Activated T-cell treated with anti-CD3 and anti-CD28 coated beads, Interleukin-2, amount 50 U/mL, for 1 hour (primary cell): ENCODE measurements at places on chromosomes 6 and 20.

GRCh38 chr6:67952948-67953347 is 682.1 kb upstream of the ADGRB3 start:
- DNase-seq = no peak

- DNase-seq = no peak
Measured at GRCh38 chr20:40765814-40766480, 76.9 kb upstream of the MAFB start.

GRCh38 chr6:151440930-151441329 is 11.0 kb downstream of the RMND1 start:
- no peak for DNase-seq

- DNase-seq = no peak
Measured at GRCh38 chr6:112931832-112932231, 584.7 kb downstream of the RFPL4B start.

DNA sequence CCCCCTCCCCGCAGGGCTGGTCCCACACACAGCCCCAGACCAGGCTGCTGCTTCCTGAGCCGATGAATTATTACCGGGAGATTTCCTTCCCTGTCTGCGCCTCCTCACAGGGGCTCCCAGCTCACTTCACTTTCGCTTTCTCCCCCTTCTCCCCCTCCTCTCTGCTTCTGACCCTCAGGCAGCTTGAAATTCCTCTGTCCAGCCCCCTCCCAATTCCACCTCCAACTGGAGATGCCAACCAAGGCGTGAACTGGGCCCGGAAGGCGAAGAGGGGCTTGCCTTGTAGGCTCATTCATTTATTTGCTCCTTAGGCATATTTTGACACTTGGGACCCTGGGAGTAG is 1.7 kb upstream of the TCF15 start:
- DNase-seq = no peak

- no peak for DNase-seq
Measured at GRCh38 chr6:118704915-118705314, 53.5 kb upstream of the CEP85L start.

GRCh38 chr6:147567141-147567805 is 58.8 kb downstream of the SAMD5 start:
- no peak for DNase-seq

- no peak for DNase-seq
Measured at GRCh38 chr6:70527071-70527737, 39.5 kb upstream of the SDHAF4 start.

DNA sequence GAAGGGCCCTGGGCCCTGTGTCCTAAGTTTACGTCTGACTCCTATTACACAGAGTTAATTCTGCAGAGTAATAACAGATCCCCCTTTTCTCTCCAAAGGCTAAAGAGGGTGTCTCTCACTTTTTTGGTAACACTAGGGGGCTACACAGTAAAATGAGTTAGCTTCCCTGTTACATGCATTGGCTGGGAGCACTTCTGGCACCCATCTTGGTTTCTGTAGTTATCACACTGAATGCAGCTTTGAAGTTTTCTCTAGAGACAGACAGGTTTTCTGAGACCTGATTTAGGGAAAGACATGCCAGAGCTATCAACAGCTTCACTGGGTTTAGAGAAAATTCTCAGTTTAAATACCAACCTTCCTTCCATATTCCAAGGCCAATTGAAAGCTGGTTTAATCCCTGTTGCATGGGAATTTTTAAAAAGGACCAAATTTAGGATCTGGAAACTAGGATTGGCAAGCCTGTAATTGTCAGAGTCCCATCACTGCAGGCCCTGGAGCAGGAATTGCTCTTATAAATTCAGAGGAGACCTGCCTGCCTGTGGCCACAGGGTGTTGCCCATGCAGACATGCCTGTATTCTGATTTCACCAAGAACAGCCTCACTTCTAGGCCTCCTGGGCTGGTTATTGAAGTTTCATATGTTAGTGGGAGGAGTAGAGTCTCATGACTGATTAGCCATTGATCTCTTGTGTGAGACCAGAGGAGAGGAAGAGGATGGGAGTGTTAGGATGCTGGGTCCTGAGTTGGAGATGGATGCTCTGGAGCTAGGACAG is 29.4 kb downstream of the RNF8 start:
- DNase-seq = no peak

DNA sequence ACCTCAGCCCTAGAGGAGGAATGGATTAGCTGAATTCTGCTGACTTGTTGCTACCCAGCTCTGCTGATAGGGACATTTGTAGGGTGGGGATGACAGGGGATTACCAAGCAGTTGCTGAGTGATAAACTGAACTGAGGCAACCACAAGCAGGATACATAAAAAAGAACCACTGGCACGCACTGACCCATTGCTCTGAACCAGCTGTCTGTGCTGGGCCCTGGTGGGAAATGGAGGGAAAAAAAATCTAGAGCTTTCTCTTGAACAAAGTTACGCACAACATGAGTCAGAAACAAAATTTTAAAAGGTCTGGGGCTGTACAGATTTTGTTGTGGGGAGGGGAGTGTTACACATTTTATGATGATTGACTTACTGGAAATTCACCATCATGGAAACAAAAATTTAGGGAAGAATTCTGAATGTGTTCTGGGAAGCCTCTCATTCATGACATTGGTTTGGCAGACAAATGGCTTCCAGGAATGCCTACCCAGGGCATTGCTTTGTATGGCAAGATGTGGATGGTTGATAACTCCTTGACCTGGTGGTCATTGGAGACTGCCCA is 37.7 kb downstream of the FOXO3 start:
- no peak for DNase-seq

DNA sequence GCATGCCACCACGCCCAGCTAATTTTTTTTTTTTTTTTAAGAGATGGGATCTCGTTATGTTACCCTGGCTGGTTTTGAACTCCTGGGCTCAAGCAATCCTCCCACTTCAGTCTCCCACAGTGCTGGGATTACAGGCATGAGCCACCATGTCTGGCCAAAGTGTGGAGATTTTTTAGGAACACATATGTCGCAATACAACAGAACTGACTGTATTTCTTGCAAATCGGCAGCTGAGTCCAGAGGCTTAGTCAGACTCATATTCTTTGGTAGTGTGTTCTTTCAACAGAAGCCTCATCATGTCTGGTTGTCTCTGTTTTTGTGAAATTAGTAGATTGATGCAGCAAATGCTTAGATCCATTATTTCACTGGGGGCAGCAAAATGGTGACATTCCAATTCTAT is 23.9 kb upstream of the CD164 start:
- DNase-seq = no peak

DNA sequence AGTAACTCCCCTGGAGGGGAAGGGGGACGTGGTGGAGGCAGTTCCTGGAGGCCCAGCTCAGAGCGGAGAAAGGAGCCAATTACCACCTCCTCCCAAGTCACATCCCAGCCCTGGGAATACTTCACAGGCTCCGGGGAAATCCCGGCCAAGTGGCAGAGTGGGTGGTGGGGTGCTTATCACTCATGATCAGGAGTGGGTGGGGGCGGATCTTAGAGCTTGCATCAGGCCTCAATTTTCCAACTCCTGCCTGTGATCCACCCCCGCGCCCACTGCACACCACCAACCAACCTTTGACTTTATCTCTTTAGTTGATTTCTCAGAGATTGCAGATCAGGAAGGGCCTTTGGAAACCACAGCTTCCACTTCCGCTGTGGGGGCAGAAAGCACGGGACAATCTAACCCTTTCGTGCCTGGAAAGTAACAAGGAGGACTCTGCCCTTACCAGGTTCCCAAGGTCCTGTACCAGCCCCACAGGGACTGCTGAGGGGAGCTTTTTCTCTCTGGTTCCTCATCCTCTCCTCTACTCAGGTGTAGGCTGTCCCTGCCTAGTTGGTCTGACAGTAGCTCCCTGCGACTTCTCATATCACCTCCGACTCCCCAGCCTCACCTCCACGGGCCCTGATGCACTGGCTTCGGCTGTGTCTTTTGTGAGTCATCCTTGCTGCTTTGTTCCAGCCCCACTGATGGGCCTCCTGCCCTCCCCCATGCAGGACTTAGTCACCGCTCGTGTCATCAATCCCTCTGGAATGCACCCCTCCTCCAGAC is 24.9 kb upstream of the IER3 start:
- peak; percentile 63 for DNase-seq

GRCh38 chr6:53598265-53598907 is 53.5 kb upstream of the GCLC start:
- no peak for DNase-seq

GRCh38 chr6:110389689-110390382 is 25.5 kb downstream of the DDO start:
- DNase-seq = no peak

GRCh38 chr20:37316116-37316774 is 26.8 kb downstream of the MANBAL start:
- peak; percentile 23 for DNase-seq

DNA sequence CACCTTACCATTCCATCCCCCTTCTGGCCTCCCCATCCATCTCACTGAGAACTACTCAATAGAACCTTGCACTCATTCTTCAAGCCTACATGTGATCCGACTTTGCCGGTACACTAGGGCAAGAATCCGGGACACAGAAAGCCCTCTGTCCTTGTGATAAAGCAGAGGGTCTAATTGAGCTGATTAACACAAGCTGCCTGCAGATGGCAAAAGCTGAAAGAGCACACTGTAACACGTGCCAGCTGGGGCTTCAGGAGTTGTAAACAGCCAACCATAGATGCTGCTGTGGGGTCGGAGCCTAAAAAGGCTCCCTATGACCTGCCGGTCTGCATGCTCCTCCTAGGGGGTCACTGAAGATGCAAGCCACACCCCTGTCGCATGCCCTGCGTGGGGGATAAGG is 124.1 kb downstream of the RNF144B start:
- no peak for DNase-seq

- DNase-seq = no peak
Measured at GRCh38 chr6:108568101-108568500, 7.4 kb downstream of the FOXO3 start.

DNA sequence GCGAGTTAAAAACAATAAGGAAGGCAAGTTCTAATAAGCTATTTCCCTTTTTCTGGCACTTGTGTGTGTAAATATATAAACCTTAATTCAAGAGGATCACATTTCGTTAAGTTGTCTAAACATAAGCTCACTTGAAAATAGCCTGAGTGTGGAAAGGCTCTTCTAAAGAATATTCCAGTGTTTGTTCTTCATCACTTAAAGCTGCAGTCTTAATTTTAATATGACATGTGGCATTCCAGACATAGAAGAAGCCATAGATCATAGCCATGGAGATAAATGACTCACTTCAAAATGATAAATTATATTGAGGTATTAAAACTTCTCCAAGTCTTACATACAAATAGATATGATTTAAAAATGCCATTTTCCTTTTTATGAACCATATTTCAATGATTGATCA is 42.1 kb downstream of the IYD start:
- DNase-seq = no peak

GRCh38 chr6:44179072-44179536 is 20.5 kb downstream of the CAPN11 start:
- no peak for DNase-seq

DNA sequence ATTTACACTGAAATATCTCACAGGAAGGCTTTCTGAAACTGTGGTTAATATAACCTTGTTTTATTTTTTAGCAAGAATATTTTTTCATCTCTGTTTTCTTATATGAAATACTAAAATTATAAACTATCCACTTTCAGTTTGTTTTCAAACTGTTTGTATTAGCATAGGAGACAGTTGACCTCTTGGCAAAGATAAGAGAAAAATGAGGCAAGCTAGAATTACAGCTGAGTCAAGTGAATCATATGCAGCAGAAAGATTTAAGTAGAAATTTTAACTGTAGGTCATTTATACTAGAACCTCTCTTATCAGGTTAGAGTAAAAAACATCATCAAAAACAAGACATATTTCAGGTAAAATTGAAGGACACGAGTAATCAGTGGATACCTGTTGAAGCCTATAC is 792.6 kb downstream of the PHF3 start:
- no peak for DNase-seq

GRCh38 chr6:148524471-148524882 is 181.8 kb downstream of the SASH1 start:
- DNase-seq = no peak

DNA sequence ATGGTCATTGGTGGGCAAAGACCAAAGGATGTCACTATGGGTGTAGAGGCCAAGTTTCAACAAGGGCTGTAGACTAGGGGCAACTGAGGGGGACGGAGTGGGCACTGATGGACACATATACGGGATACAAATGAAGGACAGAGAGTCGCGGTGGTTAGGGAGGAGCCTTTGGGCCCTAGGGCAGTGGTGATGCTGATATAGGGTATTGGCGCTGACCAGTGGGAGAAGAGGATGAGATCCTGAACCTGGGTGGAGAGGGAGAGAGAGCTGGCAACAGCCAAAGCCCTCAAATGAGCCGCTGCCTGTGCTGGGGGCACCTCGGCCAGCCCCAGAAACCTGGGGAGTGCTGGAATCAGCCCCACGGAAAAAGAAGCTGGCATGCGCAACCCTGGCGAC is 1.6 kb downstream of the CDH22 start:
- no peak for DNase-seq

GRCh38 chr20:14062786-14063185 is 67.5 kb downstream of the MACROD2 start:
- DNase-seq = no peak

- DNase-seq = no peak
Measured at GRCh38 chr20:23097636-23098580, 11.8 kb upstream of the CD93 start.

DNA sequence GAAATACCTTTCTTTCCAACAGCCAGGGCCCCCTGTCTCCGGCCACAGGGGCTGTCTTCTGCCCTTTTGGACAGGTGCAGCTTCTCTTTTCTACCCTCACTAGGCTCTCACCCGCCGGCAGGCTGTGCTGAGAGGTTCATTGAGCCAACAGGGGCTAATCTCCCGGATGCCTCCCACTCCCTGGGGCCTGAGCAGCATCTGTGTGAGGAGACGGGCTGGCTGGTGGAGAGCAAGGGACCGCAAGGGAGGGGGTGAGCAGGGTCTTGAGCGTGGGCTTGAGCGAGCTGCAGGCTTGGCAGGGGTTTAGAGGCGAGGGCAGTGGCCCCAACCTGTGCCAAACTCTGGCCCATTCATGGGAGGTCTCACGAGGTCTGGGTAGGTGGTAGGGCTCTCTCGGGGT is 56.5 kb upstream of the CST7 start:
- no peak for DNase-seq

- DNase-seq = no peak
Measured at GRCh38 chr20:7985916-7986315, 33.6 kb downstream of the TMX4 start.

DNA sequence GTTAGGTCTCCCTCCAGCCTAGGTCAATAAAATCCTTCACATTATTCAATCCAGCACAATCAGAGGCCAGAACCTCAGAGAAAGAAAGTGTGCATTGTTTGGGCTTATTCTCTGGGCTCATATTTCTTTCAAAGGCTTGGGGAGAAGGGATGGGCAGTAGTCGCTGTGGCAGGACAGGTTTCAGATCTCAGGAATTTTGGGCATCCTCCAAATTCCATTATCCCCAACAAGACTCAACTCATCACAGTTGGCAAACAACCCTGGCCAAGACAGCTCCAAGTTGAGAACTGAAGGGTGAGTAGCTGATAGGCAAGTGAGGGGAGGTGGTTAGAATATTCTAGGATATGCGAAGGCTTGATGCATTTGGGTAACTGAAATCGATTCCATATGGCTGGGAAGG is 27.2 kb upstream of the CHD6 start:
- DNase-seq = no peak
